ENCODE measurements at places on chromosomes 3 and 15.

- DNase-seq, result no peak
These were observed 137.2 kb upstream of the RAD18 start for GRCh38 chr3:9100513-9100894.

- no peak for DNase-seq
These were observed 790.1 kb upstream of the CFAP20DC start for GRCh38 chr3:59839810-59840515.

- no peak for DNase-seq
These were observed 2.3 kb downstream of the PHLDB2 start for GRCh38 chr3:111861391-111861790.

DNA sequence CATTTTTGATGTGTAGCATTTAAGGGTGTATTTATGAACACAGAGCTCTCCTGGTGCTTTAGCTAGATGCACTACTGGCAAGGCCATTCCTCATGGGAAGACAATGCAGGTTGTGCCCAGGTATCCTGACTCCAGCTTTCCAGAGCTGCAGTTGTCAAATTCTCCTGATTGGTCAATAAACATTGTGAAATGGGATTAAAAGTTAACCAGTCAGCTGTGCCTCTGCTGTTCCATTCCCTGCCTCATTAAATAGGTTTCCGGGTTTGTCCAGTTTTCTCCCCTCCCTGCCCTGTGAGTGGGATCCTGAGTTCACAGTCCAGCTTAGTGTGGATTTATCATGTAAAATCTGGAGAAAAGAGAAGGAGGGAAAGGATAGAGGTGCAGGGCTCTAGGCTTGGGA is 207.3 kb downstream of the SQOR start:
- DNase-seq, result no peak
